ENCODE measurements at places on chromosomes 5 and 9.

DNA sequence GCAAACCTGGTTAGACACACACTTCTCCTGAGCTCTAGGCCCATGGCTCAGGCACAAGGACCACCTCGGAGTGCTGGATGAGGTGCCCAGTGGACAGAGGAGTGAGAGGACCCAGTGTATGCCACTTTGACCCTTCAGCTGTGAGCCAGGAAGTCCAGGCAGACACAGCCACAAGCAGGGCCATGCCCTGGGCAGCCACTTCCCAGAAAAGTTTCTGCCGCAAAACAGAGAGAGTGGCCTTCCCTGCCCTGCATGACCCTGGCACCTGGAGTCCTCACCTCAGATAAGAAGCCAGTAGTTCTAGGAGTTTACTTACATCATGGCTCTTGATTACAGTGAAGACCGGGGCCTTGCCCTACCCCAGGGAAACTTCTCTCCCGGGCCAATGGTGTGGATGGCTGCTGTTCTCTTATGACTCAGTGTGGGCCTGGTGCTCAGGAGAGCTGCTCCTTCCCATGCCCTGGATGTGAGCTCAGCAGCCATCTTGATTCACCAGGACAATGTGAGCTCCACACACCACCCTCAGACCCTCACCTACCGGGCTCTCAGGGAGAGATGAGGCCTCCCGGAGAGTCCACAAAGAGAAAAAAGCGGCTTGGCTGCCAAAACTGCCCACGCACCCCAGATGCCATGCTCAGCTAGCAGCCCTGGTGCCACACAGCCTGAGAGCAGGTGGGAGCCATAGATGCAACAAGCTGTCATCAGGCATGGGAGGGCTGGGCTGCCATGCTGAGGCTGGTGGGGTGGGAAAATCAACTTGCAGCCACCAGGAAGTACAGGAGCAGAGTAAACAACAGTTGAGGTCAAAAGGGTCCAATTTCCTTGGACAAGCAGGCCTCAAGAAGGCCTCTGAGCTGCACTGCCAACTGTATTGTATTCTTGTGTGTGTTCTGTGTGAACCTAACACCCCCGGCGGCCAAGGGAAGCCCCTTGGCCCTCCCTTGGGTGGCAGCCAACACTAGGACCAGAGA is 11.7 kb upstream of the IRF1 start:
- no peak for DNase-seq
- no peak overlapping the region for H3K27ac ChIP-seq
- peaks cover 29% of the 10 kb centered on the region for H3K4me1 ChIP-seq
- no peaks in the 10 kb centered on the region for H3K36me3 ChIP-seq

DNA sequence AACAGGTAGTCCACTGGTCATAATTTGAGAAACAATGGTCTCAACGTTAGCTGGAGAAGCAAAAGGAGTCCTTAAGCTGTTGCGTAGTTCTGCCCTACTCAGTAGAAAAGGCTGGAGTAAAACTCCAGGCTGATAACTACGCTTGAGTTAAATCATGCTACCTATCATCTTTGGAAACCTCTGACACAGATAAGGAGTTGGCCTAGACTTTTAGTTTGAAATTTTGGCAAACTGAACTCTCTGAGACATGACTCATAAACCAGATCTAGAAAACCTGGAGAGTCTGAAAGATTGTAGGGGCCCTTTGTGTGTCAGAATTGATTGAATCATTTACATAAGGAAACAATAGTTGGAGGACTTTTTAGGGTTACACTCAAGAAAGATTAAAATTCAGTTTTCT is 26.3 kb downstream of the NMUR2 start:
- no peaks in the 10 kb centered on the region for H3K27me3 ChIP-seq
- H3K4me3 ChIP-seq = no peak overlapping the region
- H3K27ac ChIP-seq = no peak overlapping the region
- no peaks in the 10 kb centered on the region for H3K36me3 ChIP-seq
- DNase-seq = peak; percentile 74

DNA sequence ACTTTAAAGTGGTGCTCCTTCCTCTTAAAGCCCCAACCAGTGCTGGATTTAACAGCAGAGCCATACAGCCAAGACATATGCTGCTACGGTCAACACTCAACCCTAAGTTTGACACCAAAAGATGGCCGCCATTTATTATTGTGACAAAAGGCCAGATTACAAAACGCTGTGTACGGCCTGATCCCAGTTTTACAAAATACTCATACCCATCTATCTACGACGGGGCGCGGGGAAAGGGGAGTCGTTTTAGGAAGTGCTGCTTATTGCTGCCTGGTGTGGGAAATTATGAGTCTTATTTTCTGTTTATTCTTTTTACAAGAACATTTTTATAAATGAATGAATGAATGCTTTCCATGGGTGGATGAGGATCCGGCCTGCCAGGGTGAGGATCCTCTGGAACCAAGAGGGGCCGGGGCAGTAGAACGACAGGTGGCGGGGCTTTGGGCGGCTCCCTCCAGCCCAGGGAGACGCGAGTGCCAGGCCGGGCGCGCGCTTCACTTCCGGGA is 457 bp upstream of the IDNK start:
- no peak for DNase-seq
- no peaks in the 10 kb centered on the region for H3K36me3 ChIP-seq
- peaks cover 9% of the 10 kb centered on the region for H3K4me1 ChIP-seq
- H3K4me3 ChIP-seq = peak overlapping the region; percentile 85
- H3K27me3 ChIP-seq = no peaks in the 10 kb centered on the region

GRCh38 chr9:104977580-104977979 is 49.6 kb upstream of the ABCA1 start:
- 0 out of 2 replicates have a peak overlapping the region, but pooled peaks have one; percentile 23 for H3K27ac ChIP-seq
- H3K27me3 ChIP-seq = no peaks in the 10 kb centered on the region
- no peaks in the 10 kb centered on the region for H3K36me3 ChIP-seq
- no peak overlapping the region for H3K4me3 ChIP-seq

DNA sequence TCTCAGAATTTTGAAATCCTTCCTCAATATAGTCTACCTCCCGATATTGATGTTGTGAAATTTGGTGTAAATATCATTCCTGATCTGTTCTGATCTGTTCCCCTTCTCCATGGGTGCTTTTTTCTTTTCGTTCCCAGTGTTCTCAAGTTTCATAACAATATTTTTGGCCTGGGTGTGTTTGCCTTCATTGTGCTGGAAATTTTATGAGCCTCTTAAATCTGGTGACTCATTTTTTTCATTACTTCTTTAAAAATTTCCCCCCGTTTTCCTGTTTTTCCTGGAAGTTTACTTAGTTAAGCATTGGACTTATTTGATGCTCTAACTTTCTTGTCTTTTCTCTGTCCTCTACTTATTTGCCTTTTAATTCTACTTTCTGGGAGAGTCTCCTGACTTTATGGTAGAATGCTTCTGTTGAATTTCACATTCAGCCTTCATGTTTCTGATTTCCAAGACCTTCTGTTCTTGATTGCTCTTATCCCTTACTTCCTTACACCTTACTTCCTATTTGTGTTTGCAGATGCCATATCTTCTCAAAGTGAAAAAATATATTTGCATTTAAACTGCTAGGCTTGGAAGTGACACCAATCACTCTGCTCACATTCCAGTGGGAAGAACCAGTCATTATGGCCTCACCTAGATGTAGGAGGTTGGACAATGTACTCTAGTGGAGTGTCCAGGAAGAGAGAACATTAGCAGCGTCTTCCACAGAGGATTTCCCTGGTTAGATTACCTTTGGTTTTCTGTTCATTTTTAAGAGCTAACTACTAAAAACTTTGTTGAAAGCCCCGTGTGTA is 441.9 kb downstream of the ARHGEF28 start:
- H3K27ac ChIP-seq = peak overlapping the region; percentile 65
- H3K4me1 ChIP-seq = peaks cover 48% of the 10 kb centered on the region
- peak; percentile 84 for DNase-seq
- no peaks in the 10 kb centered on the region for H3K27me3 ChIP-seq
- 0 out of 2 replicates have a peak overlapping the region, but pooled peaks have one; percentile 5 for H3K4me3 ChIP-seq

DNA sequence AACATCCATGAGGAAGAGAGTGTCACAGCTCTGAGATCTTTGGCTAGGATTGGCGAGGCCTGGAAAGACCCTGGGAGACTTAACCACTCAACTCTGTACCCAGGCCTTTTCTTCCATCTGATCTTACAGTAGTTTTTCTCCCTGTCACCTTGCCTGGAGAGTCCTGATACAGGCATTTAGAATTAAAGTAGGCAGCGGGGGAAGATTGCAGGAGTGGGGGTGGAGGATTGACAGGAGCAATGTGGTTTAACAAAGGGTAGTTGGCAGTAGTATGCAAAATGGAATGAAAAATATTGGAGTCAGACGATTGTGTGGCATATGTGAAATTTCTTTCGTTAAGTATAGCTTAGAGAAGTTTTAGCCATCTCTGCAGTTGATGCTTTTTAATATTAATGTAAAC is 16.9 kb downstream of the TMEFF1 start:
- no peaks in the 10 kb centered on the region for H3K36me3 ChIP-seq
- H3K27me3 ChIP-seq = no peaks in the 10 kb centered on the region
- H3K27ac ChIP-seq = no peak overlapping the region
- H3K4me1 ChIP-seq = no peaks in the 10 kb centered on the region
